Fibroblast of gingiva (primary cell): ENCODE measurements at places on chromosomes 2 and 18.

DNA sequence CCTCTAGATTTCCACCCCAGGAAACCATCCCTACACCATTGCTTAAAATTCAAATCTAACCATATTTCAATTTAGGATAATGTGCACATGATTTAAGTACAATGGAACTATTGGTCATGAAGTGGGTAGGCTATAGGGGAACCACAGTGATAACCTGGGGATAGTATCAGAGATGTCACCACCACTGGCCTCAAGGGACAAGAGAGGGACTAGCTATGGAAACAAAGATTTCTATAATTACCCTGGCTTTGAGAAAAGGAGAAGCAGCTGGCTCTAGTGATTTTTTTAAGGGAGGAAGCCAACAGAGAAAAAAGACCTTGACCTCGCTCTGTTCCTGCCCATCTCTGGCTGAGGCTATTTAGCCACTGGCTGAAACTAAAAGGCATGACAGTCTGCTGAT, 132.0 kb downstream of the MEP1B start:
- no peak for DNase-seq

GRCh38 chr2:50754514-50754913, 277.4 kb downstream of the NRXN1 start:
- no peak for DNase-seq

DNA sequence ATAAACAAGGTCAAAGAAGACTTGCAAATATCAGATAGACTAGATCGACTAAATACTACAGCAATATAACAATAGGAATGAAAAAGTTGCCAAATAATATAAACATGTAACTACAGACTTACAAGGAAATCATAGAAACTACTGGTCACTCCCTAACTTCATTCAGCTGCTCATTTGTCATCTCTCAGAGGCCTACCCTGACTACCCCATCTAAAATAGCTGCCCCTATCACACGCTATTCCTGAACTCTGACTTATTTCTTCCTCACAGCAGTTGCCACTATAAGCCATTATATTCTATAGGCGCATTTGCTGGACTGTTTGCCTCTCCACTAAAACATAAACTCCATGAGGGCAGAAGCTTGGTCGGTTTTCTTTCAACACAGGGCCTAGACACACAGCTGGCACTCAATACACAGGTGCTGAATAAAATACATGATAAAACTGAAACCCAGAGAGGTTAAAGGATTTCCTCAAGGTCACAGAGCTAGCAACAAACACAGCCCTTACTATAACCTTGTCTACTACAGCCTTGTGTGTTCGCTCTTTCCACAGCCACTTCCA, 1.8 kb downstream of the STRN start:
- DNase-seq, result no peak

- DNase-seq, result no peak
Measured at GRCh38 chr2:24125956-24126355, 2.7 kb downstream of the FAM228B start.

DNA sequence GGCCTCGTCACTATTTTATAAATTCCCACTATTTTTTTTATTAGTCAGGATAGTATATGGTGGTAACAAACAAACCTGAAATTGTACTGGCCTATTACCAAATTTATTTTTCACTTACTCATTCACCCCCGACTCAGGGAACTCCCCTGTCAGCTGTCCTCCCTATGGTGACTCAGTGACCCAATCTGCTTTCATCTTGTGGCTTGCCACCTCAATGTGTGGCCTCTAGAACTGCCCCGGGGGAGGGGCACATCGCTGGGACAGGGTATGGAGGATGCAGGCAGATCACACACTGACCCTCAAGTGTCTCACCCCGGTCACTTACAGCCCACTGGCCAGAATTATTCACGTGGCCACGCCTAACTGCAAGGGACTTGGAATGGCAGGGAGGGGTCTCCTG, 71.6 kb downstream of the ACTR2 start:
- no peak for DNase-seq

- DNase-seq, result no peak
Measured at GRCh38 chr18:40935423-40935822, 1019.6 kb upstream of the PIK3C3 start.

- no peak for DNase-seq
Measured at GRCh38 chr2:47493317-47494035, 90.5 kb downstream of the MSH2 start.

DNA sequence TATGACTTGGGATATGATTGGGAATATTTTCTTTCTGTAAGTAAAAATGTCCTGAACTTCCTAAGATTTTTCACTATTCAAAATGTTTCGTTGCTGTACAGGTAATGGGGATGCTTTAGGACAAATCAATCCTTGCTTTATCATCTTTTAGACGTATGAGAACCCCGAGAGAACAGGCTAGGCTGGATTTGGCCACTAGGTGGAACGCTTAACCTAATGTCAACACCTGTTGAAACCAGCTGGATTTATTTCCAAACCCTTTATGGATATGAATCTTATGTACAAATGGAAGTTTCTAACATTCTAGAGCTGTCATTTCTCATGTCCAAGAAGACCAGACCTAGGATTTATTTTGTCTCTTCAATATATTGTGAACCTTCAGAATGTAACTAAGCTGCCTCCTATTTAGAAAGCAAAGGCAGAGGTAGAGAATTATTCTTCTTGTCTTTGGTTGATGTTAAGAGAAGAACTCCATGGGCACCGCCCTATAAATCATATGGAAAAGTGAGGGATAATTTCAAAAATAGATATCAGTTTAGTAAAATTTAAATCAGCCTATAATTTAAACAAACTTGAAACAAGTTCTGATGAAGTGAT, 96.7 kb downstream of the PMAIP1 start:
- peak; percentile 44 for DNase-seq

DNA sequence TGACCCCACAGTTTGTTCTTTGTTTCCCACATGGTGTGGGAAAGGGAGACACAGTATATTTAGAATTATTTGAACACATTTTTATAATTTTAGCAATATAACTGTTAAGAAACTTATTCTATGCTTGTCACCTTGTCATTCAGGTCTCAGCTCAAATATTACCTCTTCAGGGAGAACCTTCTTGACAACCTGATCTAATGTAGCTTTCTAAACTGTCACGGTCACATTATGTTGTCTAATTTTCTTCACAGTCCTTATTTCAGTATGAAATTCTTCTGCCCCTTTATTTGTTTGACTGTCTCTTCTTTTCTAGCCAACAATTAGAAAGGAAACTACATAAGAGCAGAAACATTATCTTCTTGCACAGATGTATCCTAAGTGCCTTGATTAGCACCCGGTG, 304.3 kb upstream of the PARD3B start:
- no peak for DNase-seq

- no peak for DNase-seq
Measured at GRCh38 chr2:118177318-118177717, 89.0 kb downstream of the INSIG2 start.

GRCh38 chr18:68148863-68149262, 566.0 kb downstream of the TMX3 start:
- no peak for DNase-seq

DNA sequence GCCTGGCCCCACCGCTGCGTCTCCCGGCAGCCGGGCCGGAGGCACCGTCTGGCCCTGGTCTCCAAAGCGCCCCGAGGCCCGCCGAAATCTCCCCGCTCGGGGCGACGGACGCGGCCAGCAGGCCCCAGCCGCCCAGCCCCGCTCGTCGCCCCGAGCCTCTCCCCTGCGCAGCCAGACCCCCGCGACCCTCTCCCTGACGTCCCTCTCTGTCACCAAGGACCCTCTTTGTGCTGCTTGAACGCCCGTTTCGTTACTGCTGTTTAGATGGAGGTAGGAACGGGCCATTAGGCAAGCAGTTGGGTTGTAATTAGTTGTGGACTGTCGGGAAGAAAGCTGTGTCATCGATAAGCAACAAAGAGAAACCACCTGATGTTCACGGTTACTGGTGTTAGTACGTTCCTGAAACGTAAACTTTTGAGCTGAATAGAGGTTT, 686 bp downstream of the UBXN4 start:
- peak; percentile 60 for DNase-seq

GRCh38 chr2:28606986-28607441, 111.2 kb downstream of the PLB1 start:
- no peak for DNase-seq
